Activated CD4-positive, alpha-beta T cell treated with anti-CD3 and anti-CD28 coated beads, Interleukin-2, Interleukin-4, amounts not matched to agents 100 ng/mL and 50 ng/mL, durations not matched to agents 16 hours and 8 hours (primary cell): ENCODE measurements at places on chromosomes 6 and 20.
A peak's percentile ranks its signal among the peaks of the same experiment; 100 is the strongest.

GRCh38 chr20:51803148-51803854, 980 bp upstream of the SALL4 start:
- DNase-seq = no peak

GRCh38 chr6:116536216-116536621, 9.3 kb downstream of the TRAPPC3L start:
- DNase-seq = peak; percentile 62

- DNase-seq = no peak
Observed at GRCh38 chr6:81979767-81980166, 227.3 kb upstream of the TENT5A start.

DNA sequence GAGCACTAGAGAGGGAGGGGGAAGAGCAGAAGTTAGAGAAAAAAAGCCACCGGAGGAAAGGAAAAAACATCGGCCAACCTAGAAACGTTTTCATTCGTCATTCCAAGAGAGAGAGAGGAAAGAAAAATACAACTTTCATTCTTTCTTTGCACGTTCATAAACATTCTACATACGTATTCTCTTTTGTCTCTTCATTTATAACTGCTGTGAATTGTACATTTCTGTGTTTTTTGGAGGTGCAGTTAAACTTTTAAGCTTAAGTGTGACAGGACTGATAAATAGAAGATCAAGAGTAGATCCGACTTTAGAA, 2.0 kb downstream of the ID4 start:
- no peak for DNase-seq

GRCh38 chr6:140459209-140459608, 1084.8 kb upstream of the CITED2 start:
- no peak for DNase-seq

DNA sequence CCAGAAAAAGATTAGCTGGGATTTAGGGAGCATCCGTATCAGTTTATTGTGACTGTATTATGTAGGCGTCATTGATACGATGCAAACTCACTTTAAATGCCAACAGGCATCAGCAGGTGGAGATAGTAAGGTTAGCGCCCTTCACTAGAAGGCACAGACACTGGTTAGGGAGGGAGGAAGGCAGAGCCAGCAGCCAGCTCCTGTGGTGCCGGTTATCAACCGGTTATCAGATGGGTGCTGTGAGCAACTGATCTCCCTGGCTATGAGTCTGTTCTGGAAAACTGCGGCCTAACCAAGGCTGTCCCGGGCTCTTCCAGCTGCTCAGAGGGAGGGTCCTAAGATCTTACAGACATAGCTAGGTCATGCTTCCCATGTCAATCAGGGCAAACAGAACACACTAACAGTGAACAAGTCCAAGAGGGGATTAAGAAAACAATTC, 47.5 kb upstream of the CD93 start:
- DNase-seq = no peak

DNA sequence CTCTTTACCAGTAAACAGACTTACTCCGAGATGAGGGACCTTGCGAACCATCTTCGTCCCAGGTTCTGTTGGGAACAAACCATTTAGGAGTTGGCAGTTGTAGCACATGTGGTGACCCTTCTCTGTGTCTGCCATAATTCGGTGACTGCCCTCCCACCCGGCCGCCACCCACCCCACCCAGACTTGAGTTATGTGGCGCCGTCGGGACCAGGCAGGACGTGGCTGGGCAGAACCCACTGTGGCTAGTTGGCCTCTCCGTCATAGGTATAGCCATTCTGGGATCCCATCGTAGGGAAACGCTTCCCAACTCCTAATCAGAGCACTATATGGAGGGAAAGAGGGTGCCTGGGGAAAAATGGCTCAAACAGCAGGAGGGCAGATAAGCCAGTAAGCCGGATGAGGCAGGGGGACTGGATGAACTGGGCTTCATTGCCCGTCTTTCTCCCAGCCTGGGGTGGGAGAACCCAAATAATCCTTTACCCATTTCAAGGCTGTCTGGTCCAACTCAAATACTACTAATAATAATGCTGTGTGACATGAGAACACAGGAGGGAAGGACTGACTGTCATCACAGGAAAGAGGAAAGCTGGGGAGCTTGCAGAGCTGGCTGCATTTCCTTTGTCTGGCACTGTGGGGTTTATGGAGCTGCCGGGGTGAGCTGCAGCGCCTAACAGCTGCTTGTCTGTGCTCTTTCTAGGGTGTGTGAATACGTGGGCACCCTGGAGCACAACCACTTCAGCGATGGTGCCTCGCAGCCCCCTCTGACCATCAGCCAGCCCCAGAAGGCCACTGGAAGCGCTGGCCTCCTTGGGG, 73.0 kb upstream of the PBOV1 start:
- no peak for DNase-seq

GRCh38 chr6:7633361-7633760, 43.4 kb downstream of the SNRNP48 start:
- DNase-seq = no peak

DNA sequence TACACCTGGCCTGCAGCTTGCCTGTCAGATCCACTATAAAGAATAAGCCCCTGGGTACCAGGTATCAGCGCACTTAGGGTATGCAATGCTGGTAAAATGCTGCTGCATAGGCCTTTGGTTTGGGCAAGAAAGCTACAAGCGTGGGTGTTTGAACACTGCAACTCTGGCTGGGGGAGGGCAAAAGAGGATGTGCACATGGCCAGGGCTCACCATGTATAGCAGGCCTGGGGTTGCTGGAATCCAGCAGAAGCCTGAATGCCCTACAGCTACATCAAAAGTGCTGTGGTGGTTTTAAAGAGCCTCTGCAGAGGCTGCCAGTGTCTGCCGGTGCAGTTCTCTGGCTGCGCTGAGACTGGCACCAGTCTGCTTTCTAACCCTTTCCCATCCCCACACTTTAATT, 51.7 kb downstream of the UQCC1 start:
- DNase-seq = no peak

- DNase-seq = no peak
Observed at GRCh38 chr6:39214846-39215639, 14.2 kb downstream of the KCNK5 start.

DNA sequence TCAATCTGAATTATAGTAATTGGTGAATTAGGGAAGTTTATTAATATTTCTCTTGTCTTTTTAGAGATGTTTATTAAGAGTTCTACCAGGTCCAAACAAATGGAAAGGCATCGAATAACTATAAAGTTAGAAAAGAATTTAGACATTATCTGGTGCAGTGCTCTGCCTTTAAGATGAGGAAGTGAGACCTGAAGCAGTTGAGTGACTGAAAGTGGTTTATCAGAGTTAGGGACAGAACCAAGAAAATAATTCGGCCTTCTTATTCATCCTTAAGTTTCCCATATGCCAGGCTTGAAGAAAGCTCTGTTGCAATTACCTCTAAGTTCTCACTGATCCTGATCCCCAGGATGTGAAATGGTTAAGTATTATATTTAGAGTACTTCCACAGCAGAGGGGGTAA, 94.2 kb upstream of the FLRT3 start:
- DNase-seq = no peak

- DNase-seq = no peak
Observed at GRCh38 chr20:15986690-15987089, 586.6 kb downstream of the KIF16B start.

GRCh38 chr6:16510245-16510644, 251.0 kb downstream of the ATXN1 start:
- no peak for DNase-seq

GRCh38 chr6:66965227-66965626, 1258.2 kb upstream of the EYS start:
- no peak for DNase-seq

DNA sequence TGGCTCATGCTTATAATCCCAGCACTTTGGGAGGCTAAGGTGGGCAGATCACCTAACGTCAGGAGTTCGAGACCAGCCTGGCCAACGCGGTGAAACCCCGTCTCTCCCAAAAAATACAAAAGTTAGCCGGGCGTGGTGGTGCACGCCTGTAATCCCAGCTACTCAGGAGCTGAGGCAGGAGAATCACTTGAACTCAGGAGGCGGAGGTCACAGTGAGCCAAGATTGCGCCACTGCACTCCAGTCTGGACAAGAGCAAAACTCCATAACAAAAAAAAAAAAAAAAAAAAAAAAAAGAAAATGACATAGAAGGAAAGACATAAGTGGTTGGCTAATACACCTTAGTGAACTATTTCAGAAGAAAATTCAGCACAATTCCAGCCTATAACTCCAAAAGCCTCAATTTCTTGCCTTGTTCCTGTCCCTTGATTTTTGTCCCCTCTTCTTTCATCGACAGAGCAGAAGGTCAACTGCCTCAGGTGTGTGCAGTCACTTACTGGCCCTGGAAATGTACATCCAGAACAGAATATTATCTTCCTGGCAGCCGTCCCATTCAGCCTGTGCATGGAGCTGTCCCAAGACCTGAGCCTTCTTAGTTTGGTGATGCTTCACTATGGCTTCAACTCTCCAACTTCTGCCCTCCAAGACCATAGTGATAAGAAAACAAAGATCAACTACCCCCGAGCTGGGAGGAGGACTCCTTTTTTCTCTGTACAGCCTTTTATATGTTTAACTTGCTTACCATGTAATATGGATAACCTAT, 117.6 kb downstream of the LY86 start:
- no peak for DNase-seq

DNA sequence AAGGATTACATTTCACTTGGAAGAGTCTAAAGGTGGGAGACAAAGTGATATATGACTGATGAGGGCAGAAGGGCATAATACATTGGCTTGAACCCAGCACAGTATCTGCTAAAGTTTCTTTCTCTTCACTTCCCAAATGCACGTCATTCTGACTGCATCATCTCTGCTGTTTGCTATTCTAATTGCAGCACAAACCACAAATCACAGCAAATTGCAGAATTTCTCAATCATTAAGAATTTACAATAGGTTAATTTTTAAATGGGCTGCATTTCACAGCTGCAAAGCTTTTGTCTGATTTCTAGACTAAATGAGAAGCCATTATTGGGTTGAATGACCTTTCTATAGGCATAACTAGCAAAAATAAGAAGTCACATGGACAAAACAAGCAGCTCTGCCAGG, 337.0 kb downstream of the RNGTT start:
- DNase-seq = no peak

DNA sequence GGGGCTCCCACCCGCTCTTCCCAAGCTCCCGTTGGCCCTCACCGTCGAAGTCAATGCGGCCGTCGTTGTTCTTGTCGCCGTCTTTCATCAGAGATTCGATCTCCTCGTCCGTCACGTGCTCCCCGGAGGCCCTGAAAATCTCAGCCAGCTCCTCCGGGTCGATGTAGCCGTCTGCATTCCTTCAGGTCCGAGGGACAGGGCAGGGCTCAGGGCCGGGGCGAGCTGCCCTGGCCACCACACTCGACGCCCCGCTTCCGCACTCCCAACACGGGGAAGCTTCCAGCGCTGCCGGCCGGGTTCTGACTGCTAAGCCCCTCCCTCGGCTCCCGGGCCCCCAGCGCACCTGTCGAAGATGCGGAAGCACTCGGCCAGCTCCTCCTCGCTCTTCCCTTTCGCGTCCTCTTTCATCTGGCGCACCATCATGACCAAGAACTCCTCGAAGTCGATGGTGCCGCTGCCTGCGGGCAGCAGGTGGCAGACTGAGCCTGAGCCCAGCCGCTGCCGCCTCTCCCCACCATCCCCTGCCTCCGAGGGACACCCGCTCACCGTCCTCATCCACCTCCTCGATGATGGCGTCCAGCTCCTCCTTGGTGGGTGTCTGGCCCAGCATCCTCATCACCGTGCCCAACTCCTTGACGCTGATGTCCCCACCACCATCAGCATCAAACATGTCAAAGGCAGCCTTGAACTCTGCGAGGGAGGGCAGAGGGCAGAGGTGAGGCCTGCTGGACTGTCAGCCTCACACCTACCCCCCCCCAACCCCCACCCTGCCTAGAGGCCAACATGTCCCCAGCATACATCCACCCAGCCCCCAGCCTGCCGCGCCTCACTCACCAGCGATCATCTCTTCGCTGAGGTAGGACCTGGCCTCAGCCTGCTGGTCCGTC, 2.9 kb downstream of the TNNC2 start:
- peak; percentile 53 for DNase-seq

GRCh38 chr6:135451617-135452190, 45.8 kb downstream of the AHI1 start:
- peak; percentile 50 for DNase-seq

DNA sequence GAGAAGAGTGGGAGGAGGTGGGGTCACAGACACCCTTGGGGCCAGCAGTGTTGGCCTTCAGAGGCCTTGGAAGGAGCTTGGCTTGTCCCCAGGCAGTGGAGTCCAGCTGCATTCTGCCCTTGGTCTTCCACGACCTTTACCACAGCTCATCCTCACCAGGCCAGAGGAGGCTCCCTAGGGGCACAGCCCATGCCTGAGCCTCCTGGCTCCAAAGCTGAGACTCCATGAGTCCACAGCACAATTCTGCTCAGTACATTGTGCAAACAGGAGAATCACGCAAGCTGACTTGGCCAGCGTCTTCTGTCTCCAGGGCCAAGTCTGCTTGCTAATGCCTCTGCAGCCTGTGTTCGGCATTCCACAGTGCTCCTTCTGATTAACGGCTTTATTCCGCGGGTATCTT, 337.2 kb downstream of the SMOC2 start:
- DNase-seq = no peak

DNA sequence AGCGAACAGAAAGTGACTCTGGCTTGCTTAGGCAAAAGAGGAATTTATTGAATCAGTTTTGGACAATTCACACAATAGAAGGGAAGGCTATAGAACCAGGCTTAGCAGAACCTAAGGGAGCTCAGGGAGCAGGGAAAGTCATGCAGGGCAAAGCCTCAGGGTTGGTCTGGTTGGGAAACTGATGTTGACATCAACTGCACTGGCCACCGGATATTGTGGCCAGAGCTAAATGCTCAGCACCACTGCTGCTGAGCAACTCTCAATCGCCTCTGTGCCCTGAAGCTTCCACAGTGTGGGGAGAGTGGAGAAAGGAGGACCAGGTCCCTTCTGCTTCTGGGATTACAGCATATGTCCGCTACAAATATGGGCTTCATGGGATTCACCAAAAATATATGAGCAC, 93.3 kb upstream of the GCM1 start:
- DNase-seq = no peak

- DNase-seq = peak; percentile 97
Observed at GRCh38 chr20:47487175-47487917, 14.3 kb upstream of the NCOA3 start.

- DNase-seq = no peak
Observed at GRCh38 chr6:127483399-127484055, 24.3 kb upstream of the KIAA0408 start.

- DNase-seq = no peak
Observed at GRCh38 chr6:40474937-40475336, 112.2 kb downstream of the LRFN2 start.

GRCh38 chr6:165686596-165687365, 23.7 kb upstream of the PDE10A start:
- no peak for DNase-seq

- DNase-seq = no peak
Observed at GRCh38 chr6:160949531-160949930, 42.0 kb upstream of the MAP3K4 start.

GRCh38 chr20:62407221-62407992, at the start of gene CABLES2:
CABLES2 (minus strand) TSS chr20:62407285; CDS start chr20:62407276, 9 bp downstream.
- peak; percentile 93 for DNase-seq

GRCh38 chr6:125546841-125547251, 202.6 kb upstream of the HEY2 start:
- DNase-seq = no peak

GRCh38 chr6:135576055-135576454, 78.5 kb upstream of the AHI1 start:
- no peak for DNase-seq

GRCh38 chr6:144217264-144217663, 66.9 kb downstream of the STX11 start:
- DNase-seq = no peak

- peak; percentile 48 for DNase-seq
Observed at GRCh38 chr20:51766994-51767866, 960 bp downstream of the ATP9A start.

- no peak for DNase-seq
Observed at GRCh38 chr6:116450769-116451740, 10.1 kb upstream of the CALHM6 start.

- no peak for DNase-seq
Observed at GRCh38 chr6:112291161-112291762, 36.9 kb upstream of the LAMA4 start.
